ENCODE measurements at places on chromosomes 5 and 9. TPM values are rescaled to one million over a fixed set of nuclear protein-coding genes. Genes with fewer than 3 reads are reported as not detected.

GRCh38 chr9:77588271-77588937 is 59.7 kb downstream of the GNA14 start:
- DNase-seq, result no peak

The GRPEL2 gene
- 30.6 TPM for total RNA-seq

The EPB41L4B gene
- total RNA-seq, result 1.2 TPM

DNA sequence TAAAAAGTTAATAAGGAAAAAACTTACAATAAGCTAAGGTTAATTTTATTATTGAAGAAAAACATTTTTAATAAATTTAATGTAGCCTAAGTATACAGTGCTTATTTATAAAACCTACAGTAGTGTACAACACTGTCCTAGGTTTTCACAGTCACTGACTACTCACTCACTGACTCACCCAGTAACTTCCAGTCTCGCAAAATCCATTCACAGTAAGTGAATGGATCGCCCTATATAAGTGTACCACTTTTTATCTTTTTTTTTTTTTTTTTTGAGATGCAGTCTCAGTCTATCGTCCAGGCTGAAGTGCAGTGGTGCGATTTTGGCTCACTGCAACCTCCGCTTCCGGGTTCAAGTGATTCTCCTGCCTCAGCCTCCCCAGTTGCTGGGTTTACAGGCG is 47.7 kb downstream of the FNIP1 start:
- DNase-seq, result no peak

The TMEM215 gene
- not detected for total RNA-seq

The TPPP gene
- total RNA-seq, result not detected

The SLC36A2 gene
- not detected for total RNA-seq

The AOPEP gene
- total RNA-seq, result 17.9 TPM

The PCDHGC4 gene
- not detected for total RNA-seq

The AIF1L gene
- 0.72 TPM for total RNA-seq

DNA sequence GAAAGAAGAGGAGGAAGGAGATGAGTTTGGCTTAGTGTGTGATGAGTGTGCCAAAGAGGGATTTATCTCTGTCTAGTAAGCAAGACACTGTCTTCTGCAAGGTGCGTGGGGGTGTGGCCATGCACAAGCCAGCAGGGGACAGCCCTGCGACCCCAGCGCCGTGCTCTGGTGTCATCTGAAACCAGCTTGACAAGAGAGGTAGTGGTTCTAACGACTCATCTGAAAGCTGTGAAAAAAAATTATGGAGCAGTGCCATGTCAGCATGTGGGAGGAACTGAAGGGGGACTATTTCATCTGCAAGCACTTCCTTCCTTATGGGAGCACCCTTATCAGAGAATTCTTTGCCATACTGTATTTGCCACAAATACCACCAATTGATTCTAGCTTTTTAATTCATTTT is 398.6 kb downstream of the PSAT1 start:
- no peak for DNase-seq

GRCh38 chr9:94833802-94834201 is 107.3 kb downstream of the AOPEP start:
- DNase-seq, result no peak

DNA sequence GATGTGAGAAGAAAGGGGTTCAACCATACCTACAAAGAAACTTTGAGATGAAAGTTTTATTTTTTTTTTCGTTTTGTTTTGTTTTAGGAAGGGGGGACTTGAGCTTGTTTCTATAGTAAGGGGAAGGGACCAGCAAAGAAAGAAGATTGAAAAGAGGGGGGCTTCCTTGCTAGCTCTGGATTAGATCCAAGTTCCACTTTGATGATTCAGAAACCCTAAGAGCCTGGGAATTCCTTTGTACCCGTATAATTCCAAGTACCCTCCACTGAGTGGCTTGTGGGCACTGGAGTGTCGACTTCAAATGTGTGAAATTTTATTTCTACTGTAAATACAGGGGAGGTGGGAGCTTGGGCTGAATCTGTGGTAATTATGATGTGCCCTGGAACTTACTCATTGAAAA is 10.9 kb downstream of the MAMDC2 start:
- no peak for DNase-seq

- DNase-seq, result no peak
Measured at GRCh38 chr5:140142856-140143255, 17.1 kb downstream of the IGIP start.

DNA sequence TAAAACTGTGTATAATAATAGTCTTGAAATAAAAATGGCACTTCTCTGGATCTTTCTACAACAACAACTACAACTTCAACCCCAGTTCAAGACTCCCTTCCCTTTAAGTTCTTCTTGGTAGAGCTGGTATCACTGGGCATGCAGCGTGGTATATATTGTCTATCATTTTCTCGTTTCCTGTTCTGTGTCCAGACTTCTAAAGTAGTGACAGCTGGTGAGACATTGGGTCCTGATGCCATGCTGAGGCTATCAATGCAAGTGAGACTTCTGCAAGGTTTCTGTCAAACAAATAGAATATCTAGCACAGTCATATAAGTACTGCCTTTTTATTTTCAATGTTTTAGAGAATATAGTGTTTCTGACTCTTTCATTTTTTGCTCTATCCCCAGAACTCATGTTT is 123.0 kb upstream of the GRIN3A start:
- no peak for DNase-seq

The BHMT2 gene
- not detected for total RNA-seq

The PDZD2 gene
- total RNA-seq, result not detected

DNA sequence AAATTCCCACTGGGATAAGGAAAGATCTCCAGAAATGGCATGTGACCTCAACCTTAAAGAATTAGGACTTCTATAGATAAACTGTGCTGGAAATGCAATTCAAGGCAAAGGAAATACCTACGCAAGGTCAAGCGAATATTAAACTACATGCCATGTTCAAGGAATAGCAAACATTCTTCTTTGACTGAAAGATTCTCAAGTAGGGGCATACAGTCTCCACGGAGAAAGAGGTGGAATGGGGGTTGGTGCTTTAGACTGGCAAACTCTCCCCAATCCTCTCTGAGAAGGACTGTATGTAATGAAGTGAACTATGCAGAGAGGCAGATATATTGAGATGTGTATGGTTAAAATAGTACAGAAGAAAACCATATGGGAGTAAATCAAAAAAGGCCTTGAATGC is 6.1 kb downstream of the RICTOR start:
- DNase-seq, result no peak

The KCTD16 gene
- not detected for total RNA-seq

GRCh38 chr9:17587113-17587512 is 8.2 kb downstream of the SH3GL2 start:
- DNase-seq, result no peak

DNA sequence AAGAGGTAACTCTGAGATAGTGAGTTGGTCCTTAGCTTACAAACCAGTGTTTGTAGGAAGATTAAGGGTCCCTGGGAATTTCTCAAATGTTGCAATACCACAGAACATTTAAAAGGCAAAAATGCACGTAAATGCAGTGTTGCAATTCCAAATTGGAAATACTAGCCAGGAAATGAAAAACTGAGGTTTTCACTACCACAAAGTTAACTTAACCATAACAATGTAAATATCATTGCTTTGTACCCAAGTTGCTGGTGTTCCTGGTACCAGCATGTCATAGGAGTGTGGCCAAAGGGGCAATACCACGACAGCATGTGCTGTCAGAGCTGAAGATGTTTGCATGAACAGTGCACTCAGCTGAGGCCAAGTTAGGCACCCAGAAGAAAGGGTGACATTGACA is 382.9 kb downstream of the GLIS3 start:
- no peak for DNase-seq

The F2RL1 gene
- total RNA-seq, result 0.14 TPM

- DNase-seq, result no peak
Measured at GRCh38 chr9:110036286-110036685, 171.7 kb downstream of the C9orf152 start.

DNA sequence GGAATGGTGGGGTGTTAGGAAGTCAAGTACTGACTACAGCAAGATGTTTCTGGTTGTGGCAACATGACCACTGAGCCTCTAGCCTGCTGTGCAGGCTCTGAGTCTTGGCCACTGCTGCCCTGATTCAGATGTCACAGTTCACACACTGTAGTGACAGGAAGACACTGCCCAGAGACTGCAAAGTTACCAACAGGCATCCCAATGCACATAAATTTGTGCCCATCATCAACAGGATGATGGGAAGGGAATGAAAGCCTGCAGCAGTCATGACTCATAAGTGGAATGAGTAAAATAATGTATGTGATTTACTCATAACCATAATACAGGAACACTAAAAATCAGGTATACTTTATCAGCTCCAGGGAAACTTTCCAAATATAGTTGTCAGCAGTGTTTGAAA is 251.6 kb upstream of the HAPLN1 start:
- no peak for DNase-seq

DNA sequence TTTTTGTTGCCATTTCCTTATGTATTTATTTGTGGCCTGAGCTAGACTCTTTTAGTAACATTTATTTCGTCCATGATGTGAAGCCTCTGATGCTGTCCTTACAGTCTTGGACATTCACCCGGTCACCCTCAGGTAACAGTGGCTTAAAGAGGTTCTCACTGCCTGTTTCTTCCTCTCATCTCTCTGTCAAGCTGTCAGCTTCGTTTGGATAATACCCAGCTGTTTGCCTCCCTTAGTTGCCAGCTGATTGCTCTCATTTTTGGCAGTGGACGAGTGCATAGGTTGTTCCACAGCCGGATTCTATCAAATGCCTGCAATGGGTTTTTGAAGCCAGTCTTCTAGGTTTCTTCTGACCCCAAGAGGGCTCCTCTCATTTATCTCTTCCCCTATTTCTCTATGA is 427.7 kb downstream of the MED10 start:
- no peak for DNase-seq

The SPINK6 gene
- not detected for total RNA-seq

DNA sequence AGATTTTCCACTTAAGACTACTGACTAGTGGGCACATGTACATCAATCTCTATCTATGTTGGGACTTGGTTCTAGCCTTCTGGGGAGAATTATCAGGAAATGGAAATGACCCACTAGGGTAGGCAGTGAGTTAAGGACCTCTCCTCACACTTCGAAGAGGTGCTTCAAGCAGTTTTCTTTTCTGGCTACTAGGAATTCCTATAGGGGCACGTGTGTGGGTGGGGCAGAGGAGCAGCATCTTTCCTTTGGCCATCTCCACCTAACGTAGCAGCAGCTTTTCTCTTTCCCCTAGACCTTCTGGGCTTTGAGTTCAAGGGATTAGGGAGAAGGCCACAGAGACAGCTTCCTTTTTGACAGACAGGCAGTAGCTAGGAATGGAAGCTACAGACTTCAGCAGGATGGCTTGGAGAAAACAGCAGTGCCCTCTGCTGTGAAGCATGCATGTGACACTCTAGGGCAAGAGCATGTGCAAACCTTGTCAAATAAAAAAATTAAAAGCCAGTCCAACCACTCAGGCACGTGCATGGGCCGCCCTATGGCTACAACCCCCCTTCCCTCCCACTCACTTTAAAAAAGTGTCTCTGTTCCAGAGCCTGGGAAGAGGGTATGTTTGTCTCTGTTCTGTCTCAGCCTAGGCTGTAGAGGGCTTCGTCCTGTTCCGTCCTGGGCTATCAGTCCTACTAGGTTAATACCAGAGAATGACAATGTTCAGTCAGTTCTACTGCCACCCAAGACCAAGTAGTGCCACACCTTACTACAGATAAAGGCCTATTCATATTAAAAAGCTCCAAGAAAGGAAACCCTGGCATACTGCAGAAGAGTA is 8.7 kb upstream of the GFRA3 start:
- no peak for DNase-seq

GRCh38 chr9:95383185-95383676 is 65.7 kb upstream of the FANCC start:
- DNase-seq, result no peak

DNA sequence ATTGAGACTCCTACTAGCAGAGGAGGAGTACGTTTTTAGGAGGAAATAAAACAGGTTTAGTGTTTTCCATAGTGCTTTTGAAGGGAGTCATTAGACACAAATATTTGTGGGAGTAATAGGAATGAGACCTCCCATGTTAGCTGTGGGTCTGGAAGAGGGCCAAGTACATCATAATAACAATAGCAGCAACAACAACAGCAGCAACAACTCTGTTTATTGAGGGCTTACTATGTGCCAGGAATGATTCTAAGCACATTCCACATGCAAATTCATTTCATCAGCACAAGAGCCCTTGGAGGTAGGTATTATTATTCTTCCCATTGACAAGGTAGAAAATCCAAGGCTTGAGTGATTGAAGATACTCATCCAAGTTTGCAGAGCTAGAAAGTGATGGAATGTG is 384.2 kb upstream of the RPS23 start:
- no peak for DNase-seq

- DNase-seq, result no peak
Measured at GRCh38 chr9:97808415-97808814, 44.6 kb upstream of the FOXE1 start.

Data from activated CD4-positive, alpha-beta T cell treated with anti-CD3 and anti-CD28 coated beads, Interleukin-2, amount 10 ng/mL, durations not matched to agents 24 days and 14 days (primary cell).